ENCODE measurements at places on chromosomes 12 and 14. TPM values are rescaled to one million over a fixed set of nuclear protein-coding genes. Genes with fewer than 3 reads are reported as not detected.

Gene CCDC60
- total RNA-seq, result not detected

Gene LRIG3
- total RNA-seq, result 6.8 TPM

Gene CCDC184
- total RNA-seq, result 0.25 TPM

Gene AVPR1A
- total RNA-seq, result 2.4 TPM

Gene IRAK4
- total RNA-seq, result 5.1 TPM

Gene FSCB
- not detected for total RNA-seq

DNA sequence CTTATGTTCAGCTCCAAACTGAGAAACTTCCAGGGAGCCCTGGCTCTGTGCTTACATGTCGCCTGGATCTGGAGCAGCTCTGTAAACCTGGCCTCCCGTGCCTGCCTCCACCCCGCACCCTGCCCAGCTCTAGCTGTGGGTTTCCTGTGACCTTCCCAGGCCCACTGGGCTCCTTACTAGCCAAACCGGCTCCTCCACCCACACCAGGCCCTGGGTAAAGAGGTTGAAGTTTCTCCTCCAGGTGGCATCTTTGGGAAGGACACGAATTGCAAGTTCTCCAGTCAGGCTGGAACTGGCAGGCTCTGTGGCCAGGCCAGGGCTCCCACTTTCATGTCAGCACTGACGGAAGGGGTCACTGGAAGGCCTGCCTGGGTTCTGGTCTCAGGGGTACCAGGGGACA, 60.9 kb upstream of the ZFP36L1 start:
- H3K4me3 ChIP-seq, result no peak overlapping the region
- H3K27me3 ChIP-seq, result no peaks in the 10 kb centered on the region
- H3K27ac ChIP-seq, result no peak overlapping the region
- no peaks in the 10 kb centered on the region for H3K36me3 ChIP-seq
- no peak for DNase-seq
- no peaks in the 10 kb centered on the region for H3K4me1 ChIP-seq

GRCh38 chr12:29799591-29799990, 15.8 kb upstream of the TMTC1 start:
- H3K4me1 ChIP-seq, result peaks cover 10% of the 10 kb centered on the region
- no peaks in the 10 kb centered on the region for H3K27me3 ChIP-seq
- H3K4me3 ChIP-seq, result no peak overlapping the region
- no peaks in the 10 kb centered on the region for H3K36me3 ChIP-seq

DNA sequence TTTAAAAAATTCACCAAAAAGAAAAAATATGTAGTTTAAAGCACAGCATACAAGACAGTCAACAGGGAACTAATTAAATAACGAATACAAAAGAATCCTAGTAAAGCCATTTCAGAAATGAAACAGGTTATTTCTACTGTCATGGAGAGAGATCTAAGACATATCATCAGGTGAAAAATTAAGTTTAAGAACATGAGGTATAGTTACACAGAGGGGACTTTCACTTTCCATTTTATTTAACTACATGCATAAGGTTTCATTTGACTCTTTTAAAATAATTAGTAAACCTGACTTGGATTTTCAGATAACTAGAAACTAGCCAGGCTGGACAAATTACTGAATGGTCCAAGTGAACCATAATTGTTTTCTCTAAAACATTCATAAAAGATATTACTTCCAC, 11.3 kb downstream of the SEC23A start:
- peaks cover 92% of the 10 kb centered on the region for H3K36me3 ChIP-seq
- no peak overlapping the region for H3K27ac ChIP-seq
- H3K4me1 ChIP-seq, result peaks cover under 1% of the 10 kb centered on the region
- DNase-seq, result no peak

DNA sequence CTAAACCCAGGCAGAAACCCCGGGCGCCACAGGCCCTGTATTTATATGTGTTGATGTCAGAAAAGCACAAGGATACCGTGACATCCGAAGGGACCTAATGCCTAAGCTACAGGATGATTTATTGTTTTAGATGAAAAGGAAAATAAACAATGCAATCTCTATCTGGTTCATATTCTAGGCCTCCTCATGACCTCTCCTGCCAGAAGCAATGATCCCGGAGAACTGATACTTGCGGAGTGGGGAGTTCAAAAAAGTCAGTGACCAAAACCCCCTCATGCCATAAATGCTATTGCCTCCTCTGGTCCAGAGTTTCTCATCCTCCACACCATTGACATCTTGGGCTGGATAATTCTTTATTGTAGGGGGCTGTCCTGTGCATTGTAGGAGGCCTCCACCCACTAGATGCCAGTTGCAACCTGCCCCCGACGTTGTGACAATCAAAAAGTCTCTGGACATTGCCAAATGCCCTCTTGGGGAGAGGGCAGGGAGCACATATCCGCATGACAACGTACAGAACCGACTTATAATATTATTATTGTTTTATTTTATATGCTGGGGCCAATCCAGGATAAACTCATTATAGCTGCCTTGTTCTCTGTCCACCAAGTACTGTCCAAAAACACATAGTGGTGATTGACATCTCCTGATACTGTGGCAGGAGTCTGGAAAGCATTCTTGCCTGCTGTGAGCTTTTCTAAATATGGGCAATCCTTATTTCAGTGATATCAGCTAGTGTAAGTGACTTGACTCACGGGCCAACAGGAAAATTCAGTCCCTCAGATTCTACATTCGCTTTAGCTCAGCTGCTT, 1.1 kb upstream of the CSRP2 start:
- H3K27me3 ChIP-seq, result no peaks in the 10 kb centered on the region
- peak overlapping the region; percentile 90 for H3K27ac ChIP-seq
- H3K36me3 ChIP-seq, result no peaks in the 10 kb centered on the region
- peak overlapping the region; percentile 92 for H3K4me3 ChIP-seq
- no peak for DNase-seq

DNA sequence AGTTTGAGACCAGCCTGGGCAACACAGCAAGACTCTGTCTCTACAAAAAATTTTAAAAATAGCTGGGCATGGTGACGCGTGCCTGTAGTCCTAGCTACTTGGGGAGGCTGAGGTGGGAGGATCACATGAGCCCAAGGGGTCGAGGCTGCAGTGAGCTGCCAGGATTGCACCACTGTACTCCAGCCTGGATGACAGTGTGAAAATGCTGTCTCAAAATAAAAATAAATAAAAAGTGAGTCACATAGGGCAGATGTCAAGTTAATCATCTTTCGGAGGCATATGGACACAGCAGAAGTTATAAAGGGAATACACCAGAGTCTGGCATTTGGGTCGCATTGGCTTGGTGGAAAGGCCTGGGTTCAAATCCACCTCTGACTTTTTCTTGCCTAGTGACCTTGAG, 92.7 kb downstream of the PHETA1 start:
- H3K27ac ChIP-seq, result no peak overlapping the region
- H3K27me3 ChIP-seq, result no peaks in the 10 kb centered on the region
- no peaks in the 10 kb centered on the region for H3K4me1 ChIP-seq
- no peak overlapping the region for H3K4me3 ChIP-seq
- no peak for DNase-seq

DNA sequence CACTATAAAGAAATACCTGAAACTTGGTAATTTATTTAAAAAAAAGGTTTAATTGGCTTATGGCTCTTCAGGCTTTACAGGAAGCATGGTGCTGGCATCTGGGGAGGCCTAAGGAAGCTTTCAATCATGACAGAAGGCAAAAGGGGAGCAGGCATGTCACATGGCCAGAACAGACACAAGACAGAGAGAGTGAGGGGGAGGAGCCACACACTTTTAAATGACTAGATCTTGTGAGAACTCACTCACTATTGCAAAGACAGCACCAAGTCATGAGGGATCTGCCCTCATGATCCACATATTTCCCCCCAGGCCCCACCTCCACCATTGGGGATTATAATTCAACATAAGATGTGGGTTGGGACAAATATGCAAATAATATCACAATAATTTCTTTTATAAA, 355.6 kb downstream of the DAD1 start:
- no peaks in the 10 kb centered on the region for H3K27me3 ChIP-seq

GRCh38 chr14:67425608-67426007, 13.6 kb upstream of the PLEK2 start:
- H3K36me3 ChIP-seq, result no peaks in the 10 kb centered on the region
- no peak overlapping the region for H3K27ac ChIP-seq
- no peak overlapping the region for H3K4me3 ChIP-seq
- peaks cover 6% of the 10 kb centered on the region for H3K4me1 ChIP-seq
- DNase-seq, result no peak

- H3K27me3 ChIP-seq, result no peaks in the 10 kb centered on the region
- no peaks in the 10 kb centered on the region for H3K4me1 ChIP-seq
- peak; percentile 23 for DNase-seq
- H3K4me3 ChIP-seq, result no peak overlapping the region
- H3K36me3 ChIP-seq, result no peaks in the 10 kb centered on the region
- no peak overlapping the region for H3K27ac ChIP-seq
Measured at GRCh38 chr14:61080591-61081010, 99.6 kb downstream of the SLC38A6 start.

GRCh38 chr12:109482491-109482890, 5.1 kb downstream of the UBE3B start:
- H3K36me3 ChIP-seq, result peaks cover 46% of the 10 kb centered on the region
- H3K27me3 ChIP-seq, result no peaks in the 10 kb centered on the region
- no peak overlapping the region for H3K4me3 ChIP-seq
- H3K27ac ChIP-seq, result no peak overlapping the region
- no peak for DNase-seq

All from heart left ventricle (tissue), 16 donors.